ENCODE measurements at places on chromosomes 3 and 15. TPM values are rescaled to one million over a fixed set of nuclear protein-coding genes. Genes with fewer than 3 reads are reported as not detected.
A peak's percentile ranks its signal among the peaks of the same experiment; 100 is the strongest.

- DNase-seq: no peak
Measured at GRCh38 chr15:80895965-80896364, 93.7 kb downstream of the MESD start.

- no peak for DNase-seq
Measured at GRCh38 chr3:140180603-140181002, 245.6 kb downstream of the CLSTN2 start.

DNA sequence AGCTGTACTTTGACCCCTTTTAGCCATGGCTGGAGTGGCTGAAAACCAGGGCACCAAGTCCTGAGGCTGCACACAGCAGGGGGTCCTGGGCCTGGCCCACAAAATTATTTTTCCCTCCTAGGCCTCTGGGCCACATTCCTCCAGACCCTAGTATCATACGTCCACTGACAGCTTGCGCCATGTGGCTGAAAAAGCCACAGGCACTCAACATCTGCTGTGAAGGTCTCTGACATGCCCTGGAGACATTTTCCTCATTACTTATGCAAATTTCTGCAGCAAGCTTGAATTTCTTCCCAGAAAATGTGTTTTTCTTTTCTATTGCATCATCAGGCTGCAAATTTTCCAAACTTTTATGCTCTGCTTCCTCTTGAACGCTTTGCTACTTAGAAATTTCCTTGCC is 239.0 kb downstream of the SQOR start:
- peak; percentile 9 for DNase-seq

DNA sequence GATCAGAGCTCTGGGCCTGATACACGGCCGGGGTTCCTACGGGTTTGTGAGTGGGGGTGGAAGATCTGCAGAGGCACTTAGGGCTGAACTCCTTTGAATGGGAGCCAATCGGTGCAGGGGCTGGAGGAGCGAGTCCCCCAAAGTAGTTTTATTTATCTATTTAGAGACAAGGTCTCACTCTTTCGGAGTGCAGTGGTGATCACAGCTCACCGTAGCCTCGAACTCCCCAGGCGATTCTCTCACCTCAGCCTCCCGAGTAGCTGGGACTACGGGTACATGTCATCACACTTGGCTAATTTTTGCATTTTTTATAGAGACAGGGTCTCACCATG is 1.6 kb upstream of the CELSR3 start:
- no peak for DNase-seq

DNA sequence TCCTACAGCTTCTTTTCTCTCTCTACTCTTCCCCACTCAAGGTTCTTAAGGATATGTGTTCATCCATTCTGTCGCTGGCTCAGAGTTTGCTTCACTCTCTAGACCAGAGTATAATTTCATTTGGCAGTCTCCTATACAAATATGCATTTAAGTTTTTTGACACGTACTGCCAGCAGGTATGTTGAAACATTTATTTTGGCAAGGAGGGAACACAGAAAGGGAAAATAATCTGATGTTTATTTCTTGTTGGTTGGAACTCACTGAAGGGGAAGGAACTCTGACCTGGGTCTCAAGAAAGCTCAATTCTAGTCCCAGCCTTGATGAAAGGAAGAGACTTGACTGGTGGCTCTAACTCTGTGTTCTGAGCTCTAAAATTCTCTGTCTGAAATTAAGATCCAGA is 21.6 kb downstream of the FANCD2 start:
- DNase-seq: no peak

GRCh38 chr3:143016321-143016972 is 15.1 kb downstream of the U2SURP start:
- DNase-seq: no peak

- no peak for DNase-seq
Measured at GRCh38 chr3:184380627-184381260, 890 bp downstream of the CHRD start.

DNA sequence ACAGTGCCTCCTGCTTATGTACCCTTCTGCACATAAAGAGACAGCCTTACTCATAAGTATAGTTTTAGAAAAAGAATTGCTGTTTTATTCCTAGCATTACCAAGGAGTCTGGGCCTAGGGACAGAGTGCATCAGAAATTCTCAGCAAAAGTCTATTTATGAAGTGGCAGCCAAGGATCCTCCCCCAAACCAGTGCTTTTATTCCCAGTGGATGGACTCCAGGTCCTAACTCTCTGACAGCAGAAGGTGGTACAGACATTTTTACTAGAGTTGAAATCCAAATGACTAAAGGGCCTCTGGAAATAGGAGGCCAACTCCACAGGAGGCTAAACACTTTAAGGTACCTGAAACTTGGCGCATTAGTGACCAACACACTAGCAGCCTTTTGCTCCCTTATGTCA is 407.2 kb upstream of the TPRG1 start:
- no peak for DNase-seq

- DNase-seq: no peak
Measured at GRCh38 chr3:10142707-10143560, 1.4 kb downstream of the VHL start.

GRCh38 chr3:49906073-49906743 is 2.5 kb upstream of the MST1R start:
- DNase-seq: no peak

GRCh38 chr15:80503319-80503952 is 99.3 kb downstream of the ARNT2 start:
- DNase-seq: no peak

- no peak for DNase-seq
Measured at GRCh38 chr3:88467191-88467590, 317.4 kb downstream of the C3orf38 start.

DNA sequence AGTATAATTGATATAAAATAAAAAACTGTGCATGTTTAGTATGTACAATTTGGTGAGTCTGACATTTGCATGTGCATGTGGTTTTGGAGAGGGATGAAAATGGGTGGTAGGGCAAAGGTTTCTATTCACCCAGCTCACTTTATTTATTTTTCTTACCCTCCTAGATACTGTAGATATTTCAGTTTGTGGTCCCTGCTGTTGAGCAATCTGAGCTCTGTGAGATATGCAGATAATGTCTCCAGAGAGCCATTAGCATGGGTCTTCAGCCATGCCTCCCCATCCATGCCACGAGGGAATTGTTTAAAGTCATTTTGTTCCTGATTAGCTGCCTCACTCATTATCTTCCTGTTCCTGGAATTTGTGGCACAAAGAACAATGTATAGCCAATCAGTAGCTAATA is 44.4 kb upstream of the B3GALNT1 start:
- DNase-seq: no peak

DNA sequence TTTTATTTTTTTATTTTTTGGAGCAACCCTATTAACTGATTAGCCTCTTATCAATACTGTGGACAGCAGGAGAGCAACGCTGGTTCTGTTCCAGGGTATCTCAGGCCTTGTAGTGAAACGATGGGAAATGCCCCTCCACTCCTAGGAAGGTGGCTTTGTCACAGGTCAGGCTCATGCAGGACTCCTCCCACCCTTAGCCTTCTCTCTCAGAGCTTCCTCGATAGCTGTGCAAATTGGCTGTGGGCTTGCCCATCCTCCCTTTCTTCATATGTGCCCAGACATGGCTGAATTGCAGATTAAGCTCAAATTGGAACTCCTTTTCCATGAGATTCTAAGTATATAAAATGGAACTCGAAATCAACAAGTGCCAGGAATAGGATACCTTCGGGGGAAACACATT is 38.5 kb downstream of the TMEM41A start:
- no peak for DNase-seq

GRCh38 chr15:89851673-89852341 is 37.2 kb upstream of the ANPEP start:
- no peak for DNase-seq

- no peak for DNase-seq
Measured at GRCh38 chr3:42988097-42988496, 9.0 kb downstream of the GASK1A start.

- DNase-seq: no peak
Measured at GRCh38 chr3:62911526-62911925, 36.3 kb upstream of the CADPS start.

GRCh38 chr3:14429237-14429636 is 26.8 kb downstream of the SLC6A6 start:
- no peak for DNase-seq

GRCh38 chr15:38750786-38751185 is 186.2 kb upstream of the RASGRP1 start:
- DNase-seq: no peak

- DNase-seq: no peak
Measured at GRCh38 chr3:110895054-110895453, 176.6 kb upstream of the NECTIN3 start.

- DNase-seq: no peak
Measured at GRCh38 chr3:165783383-165783782, 53.8 kb downstream of the BCHE start.

DNA sequence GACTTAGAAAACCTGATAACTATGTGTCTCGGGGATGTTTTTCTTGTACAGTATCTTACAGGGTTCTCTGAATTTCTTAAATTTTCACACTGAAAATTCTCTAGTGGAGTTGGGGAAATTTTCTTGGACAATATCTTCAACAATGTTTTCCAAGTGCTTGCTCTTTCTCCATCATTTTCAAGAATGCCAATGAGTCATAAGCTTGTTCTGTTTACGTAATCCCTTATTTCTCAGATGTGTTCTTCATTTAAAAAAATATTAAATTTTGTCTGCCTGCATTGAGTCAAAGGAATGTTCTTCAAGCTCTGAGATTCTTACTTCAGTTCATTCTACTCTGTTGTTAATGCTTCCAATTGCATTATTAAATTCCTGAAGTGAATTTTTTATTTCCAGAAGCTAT is 21.9 kb upstream of the PLSCR2 start:
- DNase-seq: no peak

DNA sequence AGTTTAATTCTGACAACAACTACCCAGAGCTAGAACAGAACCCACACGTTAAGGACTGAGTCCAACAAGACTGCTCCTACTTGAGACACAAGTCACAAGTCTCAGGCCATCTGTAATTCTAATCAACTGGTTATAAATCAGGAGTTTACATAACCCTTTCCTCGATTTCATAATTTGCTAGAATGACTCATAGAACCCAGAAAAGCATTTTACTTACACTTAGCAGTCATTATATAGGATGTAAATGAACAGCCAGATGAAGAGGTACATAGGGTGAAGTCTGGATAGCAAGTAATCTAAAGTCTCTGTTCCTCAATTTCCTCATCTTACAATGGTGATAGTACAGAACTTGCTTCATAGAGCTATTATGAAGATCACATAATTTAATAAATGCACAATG is 1018.2 kb downstream of the DIPK2A start:
- DNase-seq: no peak

DNA sequence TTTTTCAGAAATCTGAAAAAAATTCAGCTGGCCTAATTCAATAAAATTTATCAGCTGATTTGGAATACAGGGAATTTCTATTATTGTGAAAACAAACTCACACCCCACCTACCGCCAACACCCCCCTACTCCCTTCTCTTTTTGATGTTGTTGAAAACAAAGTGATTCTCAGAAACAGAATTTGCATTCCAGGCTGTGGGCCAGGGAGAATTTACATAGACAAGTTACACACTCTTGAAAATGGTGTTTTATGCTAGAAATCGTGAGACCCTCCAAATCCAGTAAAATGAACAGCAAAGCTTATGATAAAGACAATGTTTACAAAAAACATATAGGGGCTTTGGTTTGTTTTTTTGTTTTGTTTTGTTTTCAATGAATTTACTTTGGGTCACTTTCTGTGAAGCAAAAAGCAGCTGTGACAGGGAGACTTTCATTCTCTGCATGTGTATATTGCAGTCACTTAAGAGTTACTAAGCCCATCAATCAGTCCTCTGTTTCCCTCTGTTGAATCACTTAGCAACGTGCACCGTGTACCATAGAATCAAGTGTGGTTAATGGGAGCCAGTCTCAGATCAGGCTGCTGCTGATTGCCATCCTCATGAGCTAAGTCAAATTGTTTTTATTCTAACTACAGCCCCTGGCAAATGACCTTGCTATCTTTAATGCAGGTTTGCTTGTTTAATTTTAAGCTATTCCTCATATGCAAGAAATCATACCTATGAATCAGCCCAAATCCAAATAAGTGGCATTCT is 159.8 kb downstream of the ALCAM start:
- DNase-seq: no peak

GRCh38 chr15:41812820-41813375 is 15.0 kb upstream of the JMJD7 start:
- no peak for DNase-seq

- DNase-seq: no peak
Measured at GRCh38 chr15:27249760-27250109, 278.8 kb downstream of the GABRG3 start.

DNA sequence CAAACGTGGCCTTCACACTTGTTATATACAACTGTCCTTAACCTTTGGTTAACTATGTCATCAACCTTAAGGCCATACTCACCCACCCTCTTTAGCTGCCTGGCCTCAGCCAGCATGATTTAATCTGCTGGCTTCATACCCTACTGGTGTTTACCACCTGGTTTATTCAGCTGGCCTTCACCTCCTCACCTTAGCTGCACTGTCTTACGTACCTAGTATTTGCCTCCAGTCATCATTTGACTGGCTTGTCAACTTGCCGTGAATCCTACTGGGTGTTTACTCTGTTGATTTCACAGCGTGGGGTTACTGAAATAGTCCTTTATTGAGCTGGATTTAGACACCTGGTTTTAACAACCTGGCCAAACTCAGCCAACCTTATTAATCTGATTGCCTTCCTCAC is 102.8 kb downstream of the IL12A start:
- DNase-seq: no peak

- no peak for DNase-seq
Measured at GRCh38 chr3:111418391-111418790, 123.6 kb upstream of the CD96 start.

- DNase-seq: no peak
Measured at GRCh38 chr3:106183762-106184391, 315.1 kb upstream of the CBLB start.

DNA sequence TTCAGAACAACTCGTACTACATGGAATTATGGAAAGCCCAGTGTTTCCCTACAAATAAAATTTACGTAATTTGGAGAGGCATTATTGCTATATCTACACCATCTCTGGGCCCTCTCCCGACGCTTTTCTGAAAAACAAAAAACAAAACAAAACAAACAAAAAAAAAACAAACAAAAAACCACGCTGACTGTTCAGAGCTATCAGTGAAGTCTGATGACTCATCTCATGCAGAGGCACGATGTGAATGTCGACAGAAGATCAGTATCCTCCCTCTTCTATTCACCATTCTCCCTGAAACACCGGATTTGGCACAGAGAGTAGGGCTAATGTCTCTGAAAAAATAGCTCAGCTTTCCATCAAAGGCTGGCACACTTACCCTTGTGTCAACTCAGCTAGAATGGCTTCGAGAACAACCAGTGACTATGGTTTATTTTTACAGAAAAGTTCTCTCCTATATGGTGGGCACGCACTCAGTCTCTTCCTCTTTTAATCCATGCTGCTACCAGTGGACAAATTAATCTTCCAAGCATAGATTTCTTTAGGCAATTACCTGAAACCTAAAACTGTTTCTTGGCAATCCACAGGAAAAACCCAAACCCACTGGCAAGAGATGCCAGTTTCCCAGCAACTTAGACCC is 1.5 kb downstream of the CRBN start:
- DNase-seq: no peak

The GHSR gene
- polyA plus RNA-seq: not detected

The PLCB2 gene
- polyA plus RNA-seq: 8.7 TPM

The RTP4 gene
- 0.99 TPM for polyA plus RNA-seq

The UCN2 gene
- 0.25 TPM for polyA plus RNA-seq

The CPN2 gene
- polyA plus RNA-seq: 0.11 TPM

The CD276 gene
- polyA plus RNA-seq: 162 TPM

The CTDSPL gene
- 97.9 TPM for polyA plus RNA-seq

The ADCY5 gene
- 10.8 TPM for polyA plus RNA-seq

The ITGB5 gene
- 108 TPM for polyA plus RNA-seq

The CEP63 gene
- 36.7 TPM for polyA plus RNA-seq

The ADAMTS7 gene
- 18.8 TPM for polyA plus RNA-seq

The VEPH1 gene
- 62.6 TPM for polyA plus RNA-seq

The C3orf49 gene
- 0.40 TPM for polyA plus RNA-seq

The TAGLN3 gene
- polyA plus RNA-seq: 2.1 TPM

The MRAS gene
- polyA plus RNA-seq: 31.3 TPM

The SYNPR gene
- polyA plus RNA-seq: 0.12 TPM

The RASL12 gene
- polyA plus RNA-seq: 6.5 TPM
